ENCODE measurements at places on chromosomes 2 and 18.
A peak's percentile ranks its signal among the peaks of the same experiment; 100 is the strongest.

DNA sequence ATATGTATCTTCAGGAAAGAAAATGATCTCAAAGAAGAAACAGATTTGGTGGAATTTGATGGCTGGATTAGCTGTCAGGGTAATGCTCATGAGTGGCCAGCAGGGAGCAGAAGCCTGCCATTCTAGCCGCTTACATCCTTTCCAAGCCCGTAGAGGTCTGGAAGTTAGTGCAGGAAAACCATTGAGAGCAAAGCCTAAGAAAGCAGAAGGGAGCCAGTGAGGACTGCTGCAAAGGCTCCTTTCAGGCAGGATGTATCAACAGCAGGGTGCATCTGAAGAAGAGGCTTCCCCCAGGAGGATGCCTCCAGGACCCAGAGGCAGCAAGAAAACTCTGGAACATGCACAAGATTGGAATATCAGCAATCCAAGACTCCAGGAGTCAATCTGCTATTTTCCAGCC lies 22.9 kb upstream of the LBH start:
- DNase-seq: no peak

DNA sequence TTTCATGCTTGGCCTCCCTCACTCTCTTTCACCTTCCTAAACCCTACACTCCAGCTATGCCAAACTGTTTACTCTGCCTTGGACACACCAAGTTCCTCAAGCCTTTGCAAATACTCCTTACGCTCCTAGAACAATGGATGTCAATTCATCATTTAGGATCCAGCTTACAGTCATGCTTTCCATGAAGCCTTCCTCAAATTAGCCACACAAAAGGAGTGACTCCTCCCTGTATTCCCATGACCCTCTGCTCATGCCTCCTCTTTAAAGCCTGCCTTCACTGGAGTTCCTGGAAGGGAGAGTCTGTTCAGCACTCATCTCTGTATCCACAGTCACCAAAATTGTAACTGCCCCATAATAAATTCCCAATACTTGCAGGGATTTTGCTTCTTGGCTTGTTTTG lies 721 bp upstream of the EHD3 start:
- DNase-seq: no peak

DNA sequence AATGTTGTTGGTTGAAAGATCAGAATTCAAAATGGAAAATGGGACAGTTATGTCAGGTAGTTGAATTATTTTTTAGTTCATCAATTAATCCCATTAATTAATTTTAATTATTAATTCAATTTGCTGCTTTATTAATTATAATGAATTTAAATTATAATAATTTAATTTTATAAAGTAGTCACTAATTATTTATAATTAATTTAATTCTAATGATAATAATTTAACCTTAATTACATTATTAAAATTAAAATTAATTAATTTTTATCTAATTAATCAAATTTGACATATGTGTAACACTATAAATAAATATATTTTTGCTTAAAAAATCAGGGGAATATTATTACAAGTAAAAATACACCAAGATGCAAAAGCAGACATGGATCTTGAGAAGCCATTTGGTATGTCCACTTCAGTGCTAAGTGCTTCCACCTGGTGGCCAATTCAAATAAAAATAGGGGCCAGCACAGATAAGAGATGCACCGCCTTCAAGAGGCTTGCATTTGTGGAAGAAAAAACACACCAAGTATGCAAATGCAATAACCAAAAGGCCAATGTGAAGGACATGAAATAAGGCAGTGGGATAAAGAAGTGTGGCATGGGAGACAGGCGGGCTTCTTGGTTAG lies 73.2 kb downstream of the MBP start:
- no peak for DNase-seq

GRCh38 chr2:236823963-236824362 lies 254.3 kb downstream of the ACKR3 start:
- DNase-seq: no peak

DNA sequence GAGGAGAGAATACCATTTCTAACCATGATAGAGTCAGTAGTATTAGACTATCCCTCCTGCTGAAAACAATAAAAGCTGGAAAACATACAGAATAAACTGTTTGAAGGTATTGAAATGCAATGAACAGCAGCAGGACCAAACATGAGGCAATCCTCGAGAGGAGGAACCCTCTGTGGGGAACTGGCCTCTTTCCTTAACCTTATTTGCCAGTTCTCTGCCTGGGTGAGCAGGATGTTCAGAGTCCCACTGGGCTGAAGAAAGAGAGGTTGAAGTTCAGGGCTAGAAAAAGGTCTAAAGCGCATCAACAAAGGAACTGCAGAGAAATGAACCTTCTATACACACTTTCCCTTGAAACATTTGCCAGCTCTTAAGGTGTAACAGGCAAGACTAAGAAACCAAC lies 79.8 kb upstream of the FHL2 start:
- no peak for DNase-seq

DNA sequence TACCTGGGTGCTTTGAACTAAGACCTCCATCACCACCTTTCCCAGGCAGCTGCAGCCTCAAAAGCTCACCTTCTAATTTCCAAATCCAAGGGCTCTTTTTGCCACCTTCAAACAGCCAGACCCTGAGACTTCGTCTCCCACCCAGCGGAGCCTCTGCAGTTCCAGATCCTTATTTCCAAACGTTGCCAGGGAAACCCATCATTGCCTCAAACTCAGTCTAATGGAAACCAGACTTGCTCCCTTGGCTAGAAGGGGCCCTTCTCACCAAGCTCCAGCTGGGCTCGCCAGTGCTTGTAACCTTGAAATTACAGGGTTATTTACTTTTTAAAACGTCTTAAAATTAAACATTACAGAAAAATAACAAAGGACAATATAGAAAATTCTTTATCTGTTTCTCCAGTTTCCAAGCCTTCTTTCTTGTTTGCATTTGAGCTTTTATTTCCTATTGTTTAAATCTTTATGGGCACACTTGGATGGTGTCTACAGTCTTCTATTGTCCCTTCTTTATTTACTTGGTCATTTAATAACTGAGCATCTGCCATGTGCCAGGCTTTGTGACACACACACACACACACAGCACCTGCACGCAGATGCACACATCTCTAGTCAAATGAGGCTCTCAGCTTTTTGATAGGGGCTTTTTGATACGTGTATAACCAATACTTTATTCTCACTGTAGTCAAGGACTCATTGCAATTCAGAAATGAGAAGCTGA lies 36.1 kb downstream of the TRPM8 start:
- no peak for DNase-seq

- no peak for DNase-seq
These were observed 17.5 kb upstream of the LONRF2 start for GRCh38 chr2:100339823-100340222.

- peak; percentile 71 for DNase-seq
These were observed 43.3 kb upstream of the PLB1 start for GRCh38 chr2:28452534-28453081.

GRCh38 chr2:130135692-130136541 lies 6.9 kb upstream of the POTEF start:
- DNase-seq: no peak

DNA sequence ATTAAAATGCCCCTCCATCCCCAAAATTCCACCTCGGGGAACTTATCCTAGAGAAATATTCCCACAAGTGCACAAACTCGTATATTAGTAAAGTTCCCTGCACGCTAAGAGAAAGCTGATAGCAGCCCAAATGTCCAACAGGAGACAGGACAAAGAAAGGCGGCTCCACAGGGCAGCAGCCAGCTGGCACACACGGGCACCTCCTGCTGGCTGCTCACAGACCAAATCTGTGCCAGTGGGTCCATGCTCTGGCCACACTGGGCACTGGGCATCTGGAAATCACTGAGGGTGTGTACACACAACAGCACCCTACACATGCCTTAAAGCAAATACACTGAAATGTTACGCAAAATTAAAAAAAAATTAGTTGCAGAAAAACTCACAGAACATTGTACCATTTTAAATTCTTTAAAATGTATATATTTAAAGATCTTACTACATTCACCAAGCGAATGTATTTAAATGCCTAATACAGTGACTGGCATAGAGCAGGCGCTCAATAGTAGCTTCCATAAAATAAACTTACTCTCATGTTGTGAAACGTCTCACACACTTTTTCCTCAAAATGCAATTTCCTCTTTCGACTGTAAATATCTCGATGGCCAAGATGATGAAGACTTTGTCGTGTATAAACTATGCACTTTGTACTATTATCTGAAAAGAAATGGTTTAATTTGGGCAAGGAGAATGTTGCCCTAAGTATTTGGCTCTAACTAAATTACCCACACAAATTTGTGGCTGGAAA lies 19.4 kb downstream of the ZNF516 start:
- DNase-seq: no peak

DNA sequence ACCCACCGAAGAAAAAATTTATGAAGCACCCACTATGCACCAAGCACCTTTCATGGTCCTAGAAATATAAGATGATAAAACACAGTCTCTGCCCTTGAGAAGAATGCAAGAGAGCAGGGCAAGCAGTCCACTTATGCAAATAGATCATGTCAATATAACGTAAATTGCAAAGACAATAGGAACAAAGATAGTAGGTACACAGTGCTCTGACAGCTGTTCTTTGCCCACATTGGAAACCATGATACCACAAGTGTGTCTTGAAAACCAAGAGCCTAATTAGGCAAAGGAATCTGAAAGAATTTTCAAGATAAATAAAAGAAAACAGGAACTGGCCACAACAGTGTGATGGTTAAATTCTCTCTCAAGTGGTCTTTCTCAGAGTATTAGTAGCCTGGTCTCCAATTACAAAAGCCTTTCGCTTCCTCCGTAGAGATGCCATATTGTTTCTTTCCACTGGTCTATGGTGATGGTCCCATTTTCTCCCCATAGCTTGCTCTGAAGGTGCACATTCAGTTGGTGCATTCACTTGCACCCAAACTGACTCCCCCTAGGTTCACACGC lies 108.5 kb downstream of the VWC2L start:
- DNase-seq: no peak

- no peak for DNase-seq
These were observed 24.3 kb downstream of the GALNT1 start for GRCh38 chr18:35605686-35606417.

DNA sequence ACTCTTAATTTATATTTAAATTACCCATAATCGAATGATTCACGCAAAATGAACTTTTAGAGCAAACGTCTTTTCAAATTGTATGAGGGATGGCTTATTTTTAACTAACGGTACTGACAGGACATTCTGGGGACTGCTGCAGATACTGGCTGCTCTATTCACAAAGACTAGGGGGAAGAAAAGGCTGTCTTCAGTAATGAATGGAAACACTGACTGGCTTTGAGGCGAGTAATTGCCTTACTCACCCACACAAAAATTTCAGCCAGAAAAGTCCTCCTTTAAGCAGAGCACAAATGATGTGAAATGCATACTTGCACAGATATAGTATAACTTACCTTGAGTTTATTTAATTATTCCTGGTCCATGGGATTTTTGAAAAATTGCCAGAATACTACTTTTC lies 852.6 kb downstream of the DPP10 start:
- DNase-seq: no peak

- peak; percentile 8 for DNase-seq
These were observed 19.4 kb upstream of the NCL start for GRCh38 chr2:231483398-231484329.

- DNase-seq: no peak
These were observed 6.7 kb upstream of the PARD6G start for GRCh38 chr18:80253871-80254492.

DNA sequence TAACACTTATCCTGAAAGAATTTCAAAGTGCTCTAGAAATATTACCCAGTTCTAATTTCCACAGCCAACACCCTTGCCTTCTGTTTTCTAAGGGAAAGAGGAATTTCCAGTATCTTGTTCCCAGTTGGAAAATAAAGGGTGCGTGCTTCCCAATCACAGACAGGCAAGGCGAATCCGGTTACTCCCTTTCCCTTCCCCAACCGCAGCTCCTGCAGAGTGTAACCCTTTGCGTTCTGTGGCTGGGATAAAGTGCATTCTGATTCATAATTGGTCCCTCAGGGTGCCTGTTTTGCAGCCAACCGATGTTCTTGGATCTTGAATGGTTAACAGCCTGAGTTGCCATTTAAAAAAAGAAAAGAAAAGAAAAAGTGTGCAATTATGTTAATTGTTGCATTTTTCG lies 40.6 kb upstream of the PGAP1 start:
- no peak for DNase-seq

GRCh38 chr2:64581777-64582539 lies 57.8 kb downstream of the AFTPH start:
- DNase-seq: no peak

- no peak for DNase-seq
These were observed 101.2 kb downstream of the RTP5 start for GRCh38 chr2:241970716-241971115.

DNA sequence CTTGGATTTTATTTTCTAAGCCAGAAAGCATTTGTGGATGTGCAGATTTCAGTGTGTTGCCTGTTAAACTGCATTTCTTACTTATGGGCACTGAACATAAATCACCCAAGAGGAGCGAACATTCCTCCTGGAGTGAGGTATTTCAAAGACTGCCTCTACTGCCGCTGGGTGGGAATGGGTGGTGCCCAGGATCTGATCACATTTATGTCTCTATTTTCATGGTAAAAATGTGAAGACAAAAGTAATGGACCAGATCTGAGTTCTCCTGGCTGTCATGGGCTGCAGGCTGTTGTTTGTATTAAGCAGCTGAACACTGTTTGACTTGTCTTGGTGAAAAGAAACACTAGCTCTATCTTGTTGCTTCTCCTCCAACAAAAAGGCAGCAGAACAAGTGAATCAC lies 251.7 kb downstream of the NCKAP5 start:
- DNase-seq: no peak

- DNase-seq: no peak
These were observed 109.9 kb downstream of the GAREM1 start for GRCh38 chr18:32360682-32361345.

DNA sequence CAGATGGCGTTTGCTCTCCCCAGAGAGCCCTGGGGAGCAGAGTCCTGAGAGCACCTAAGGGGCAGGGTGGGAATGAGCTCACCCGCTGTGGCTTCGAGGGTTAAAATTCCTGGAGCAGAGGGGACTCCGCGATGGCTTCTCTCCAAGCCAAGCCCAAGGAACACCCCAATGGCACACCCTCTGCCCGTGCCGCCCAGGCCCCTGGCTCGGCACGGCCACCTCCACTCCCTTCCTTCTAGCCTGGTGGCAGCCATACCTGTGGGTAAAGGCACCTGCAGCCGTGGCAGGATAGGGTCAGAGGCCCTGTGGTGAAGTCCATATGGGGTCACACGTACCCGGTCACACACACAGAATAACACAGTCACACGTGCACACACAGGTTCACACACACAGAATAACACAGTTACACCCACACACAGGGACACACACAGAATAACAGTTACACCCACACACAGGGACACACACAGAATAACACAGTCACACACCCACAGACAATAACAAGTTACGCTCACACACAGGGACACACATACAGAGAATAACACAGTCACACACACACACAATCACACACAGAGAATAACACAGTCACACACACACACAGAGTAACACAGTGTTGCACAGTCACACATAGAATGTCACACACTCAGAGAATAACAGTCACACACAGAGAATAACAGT lies 50.5 kb downstream of the RAMP1 start:
- no peak for DNase-seq
